Activated gamma-delta T cell (primary cell): ENCODE measurements at places on chromosomes 12 and 14.

DNA sequence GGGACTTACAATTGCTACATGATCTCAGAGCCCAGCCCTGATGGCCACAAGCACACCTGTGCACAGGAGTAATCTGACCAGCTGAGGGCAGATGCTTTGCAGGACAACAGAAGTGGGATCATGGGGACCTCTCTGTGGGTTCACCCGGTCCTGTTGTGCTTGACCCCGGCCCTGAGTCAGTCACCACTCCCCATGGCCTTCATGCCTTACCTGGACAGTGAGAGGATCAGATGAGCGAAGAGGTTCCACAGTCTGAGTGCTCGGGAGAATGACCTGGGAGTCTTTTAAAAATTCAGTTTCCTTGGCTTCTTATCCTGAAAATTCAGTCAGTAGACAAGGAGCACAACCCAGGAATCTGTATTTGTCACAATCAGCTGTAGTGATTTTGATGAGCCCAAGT is 88.1 kb downstream of the NTF3 start:
- no peak for DNase-seq

GRCh38 chr12:117489671-117490070 is 128.2 kb upstream of the NOS1 start:
- DNase-seq = no peak

- DNase-seq = no peak
Observed at GRCh38 chr12:101608301-101609133, 13.7 kb downstream of the MYBPC1 start.

DNA sequence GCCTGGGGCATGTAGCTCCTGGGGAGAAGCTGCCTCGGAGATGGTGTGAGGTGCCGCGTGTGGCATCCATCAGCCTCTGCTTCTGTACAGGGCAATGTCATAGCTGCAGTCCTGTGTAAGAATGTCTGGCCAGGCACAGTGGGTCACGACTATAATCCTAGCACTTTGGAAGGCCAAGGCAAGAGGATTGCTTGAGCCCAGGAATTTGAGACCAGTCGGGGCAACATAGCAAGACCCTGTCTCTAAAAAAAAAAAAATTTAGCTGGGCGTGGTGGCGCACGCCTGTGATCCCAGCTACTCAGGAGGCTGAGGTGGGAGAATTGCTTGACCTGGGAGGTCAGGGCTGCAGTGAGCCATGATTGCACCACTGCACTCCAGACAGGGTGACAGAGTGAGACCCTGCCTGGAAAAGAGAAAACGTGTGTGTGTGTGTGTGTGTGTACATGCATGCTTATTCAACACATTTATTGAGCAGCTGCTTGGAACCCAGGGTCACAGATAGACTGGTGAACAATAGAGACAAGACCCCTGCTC is 24.1 kb downstream of the RHOF start:
- no peak for DNase-seq

- DNase-seq = no peak
Observed at GRCh38 chr14:104576232-104576969, 3.2 kb upstream of the C14orf180 start.

GRCh38 chr12:116882742-116883141 is 1.5 kb upstream of the HRK start:
- no peak for DNase-seq

GRCh38 chr12:102765736-102766135 is 151.3 kb downstream of the PAH start:
- no peak for DNase-seq

GRCh38 chr12:23834076-23834475 is 115.4 kb downstream of the SOX5 start:
- no peak for DNase-seq

DNA sequence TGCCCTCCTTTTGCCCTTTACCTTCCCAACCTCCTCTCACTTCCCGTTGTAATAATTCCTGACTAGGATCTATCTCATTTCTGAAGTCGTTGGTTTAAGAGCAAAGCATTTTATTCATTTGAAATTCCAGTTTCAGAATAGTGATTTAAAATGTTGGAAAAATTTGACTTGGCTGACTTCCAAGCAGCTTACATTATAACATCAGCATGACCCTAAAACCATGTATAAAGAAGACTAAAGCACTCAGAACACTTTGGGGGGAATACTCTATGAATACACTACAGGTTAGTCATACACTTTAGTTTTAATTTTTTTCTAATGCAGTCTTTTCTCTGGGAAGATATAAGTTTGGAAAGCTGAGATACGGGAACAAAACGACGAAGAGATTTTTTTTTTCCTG is 161.1 kb downstream of the BTG1 start:
- no peak for DNase-seq

- no peak for DNase-seq
Observed at GRCh38 chr12:9866860-9867269, 2.3 kb downstream of the CLEC2B start.

GRCh38 chr12:102009796-102010195 is 52.0 kb downstream of the WASHC3 start:
- DNase-seq = no peak

DNA sequence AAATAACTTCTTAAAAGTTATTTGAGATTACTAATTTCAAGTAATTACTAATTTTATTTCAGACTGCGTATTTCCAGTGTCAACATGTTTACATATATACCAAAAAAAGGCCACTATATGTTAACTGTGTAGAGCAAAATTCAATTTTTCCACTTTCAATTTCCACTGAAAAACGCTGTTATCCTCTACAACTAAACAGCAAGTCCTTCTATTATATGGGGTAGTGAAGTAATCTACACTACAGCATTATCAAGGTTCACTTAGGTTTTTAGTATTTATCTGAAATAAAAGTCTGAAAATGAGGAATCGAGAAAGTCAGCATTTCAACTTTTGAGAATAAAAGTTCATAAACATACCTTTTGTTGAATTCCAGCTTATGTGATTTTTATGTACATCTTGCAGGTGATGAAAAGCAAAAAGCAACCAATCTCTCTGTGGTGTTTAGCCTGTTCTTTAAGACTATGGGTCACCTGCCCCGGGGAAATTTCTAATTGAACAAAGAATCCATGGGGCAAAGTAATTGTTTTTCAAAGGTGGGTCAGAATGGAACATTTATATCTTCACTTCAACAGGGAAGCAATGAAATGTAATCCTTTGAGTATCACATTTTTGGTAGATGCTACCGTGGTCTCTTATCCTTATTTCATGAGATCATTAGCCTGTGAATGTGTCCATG is 3.3 kb downstream of the BTG1 start:
- DNase-seq = no peak

DNA sequence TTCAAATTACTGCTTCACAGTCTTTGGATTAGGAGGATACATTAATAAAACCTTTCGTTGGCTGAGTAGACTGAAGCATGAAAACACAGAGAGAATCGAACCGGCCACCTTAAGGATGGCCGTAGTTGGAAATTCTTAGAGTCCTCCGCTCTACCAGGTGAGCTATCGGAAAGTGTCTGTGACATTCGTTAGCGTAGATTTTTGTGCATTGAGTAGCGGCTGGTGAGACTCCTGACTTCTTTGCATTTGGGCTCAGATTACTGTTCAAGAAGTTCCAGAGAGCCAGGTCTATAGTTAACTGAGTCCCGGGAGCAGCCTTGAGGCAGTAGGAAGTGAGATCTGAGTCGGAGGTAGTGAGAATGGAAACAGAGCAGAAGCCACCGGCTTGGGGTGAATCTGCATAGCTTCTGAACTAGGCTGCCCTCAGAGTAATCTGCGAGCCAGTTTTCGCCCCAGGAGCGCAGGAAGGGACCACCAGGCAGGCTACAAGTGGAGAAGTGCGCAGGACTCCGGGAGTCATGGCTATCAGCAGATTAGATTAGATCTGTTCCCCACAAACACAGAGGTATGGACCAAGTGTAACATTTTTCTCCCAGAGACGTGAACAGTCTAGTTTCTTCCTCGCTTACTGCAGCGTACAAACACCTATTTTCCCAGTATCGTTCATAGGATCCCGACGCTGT is 11.0 kb downstream of the OR6S1 start:
- DNase-seq = no peak

GRCh38 chr12:64039281-64039871 is 182.7 kb downstream of the KICS2 start:
- no peak for DNase-seq

GRCh38 chr12:48961331-48961730 is 4.0 kb upstream of the ARF3 start:
- no peak for DNase-seq

DNA sequence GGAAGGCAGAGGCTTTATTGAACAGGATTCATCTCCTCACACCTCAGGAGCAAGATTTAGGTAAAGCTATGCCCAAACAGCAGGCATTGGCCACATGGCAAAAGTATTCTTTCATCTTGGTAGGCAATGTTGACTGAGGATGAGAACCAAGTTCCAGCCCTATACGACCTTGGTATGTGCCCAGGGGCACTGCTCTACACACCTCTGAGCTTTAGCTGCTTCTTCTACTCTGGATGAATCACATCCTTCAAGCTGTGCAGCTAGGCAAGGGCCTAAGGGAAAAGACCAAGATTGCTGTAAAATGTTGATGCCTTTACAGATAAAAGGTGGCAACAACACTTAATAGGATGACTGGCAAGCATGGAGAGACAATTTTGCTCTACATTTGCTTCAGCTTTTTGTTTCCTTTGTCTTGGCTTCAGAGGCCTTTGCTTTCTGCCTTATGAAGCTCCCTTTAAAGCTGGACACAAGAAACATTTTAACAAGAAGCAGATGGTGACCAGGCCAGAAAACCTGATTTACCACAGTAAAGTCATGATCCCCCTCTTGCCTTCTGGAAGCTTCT is 183.3 kb upstream of the KITLG start:
- DNase-seq = no peak

DNA sequence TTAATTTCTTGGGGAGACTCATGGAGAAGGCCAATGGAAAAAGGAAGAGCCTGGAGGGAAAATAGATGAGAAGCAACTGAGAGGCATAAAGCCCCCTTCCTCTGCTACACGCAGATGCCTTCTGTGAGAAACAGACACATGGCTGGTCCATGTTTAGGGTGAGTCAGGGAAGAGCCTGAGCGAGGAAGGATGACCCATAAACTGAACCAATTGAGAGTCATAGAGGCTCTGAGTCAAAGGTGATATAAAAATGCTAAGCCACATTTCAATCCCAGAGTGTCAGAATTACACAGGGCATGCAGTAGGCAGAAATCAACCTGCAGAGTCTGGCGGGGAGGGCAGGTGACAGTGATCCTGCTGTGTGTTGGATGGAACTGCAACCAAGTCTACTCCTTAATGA is 30.1 kb upstream of the NEDD1 start:
- DNase-seq = no peak

GRCh38 chr14:65321370-65321875 is 91.1 kb upstream of the FUT8 start:
- DNase-seq = no peak

- no peak for DNase-seq
Observed at GRCh38 chr12:97336900-97337751, 125.5 kb upstream of the RMST start.

DNA sequence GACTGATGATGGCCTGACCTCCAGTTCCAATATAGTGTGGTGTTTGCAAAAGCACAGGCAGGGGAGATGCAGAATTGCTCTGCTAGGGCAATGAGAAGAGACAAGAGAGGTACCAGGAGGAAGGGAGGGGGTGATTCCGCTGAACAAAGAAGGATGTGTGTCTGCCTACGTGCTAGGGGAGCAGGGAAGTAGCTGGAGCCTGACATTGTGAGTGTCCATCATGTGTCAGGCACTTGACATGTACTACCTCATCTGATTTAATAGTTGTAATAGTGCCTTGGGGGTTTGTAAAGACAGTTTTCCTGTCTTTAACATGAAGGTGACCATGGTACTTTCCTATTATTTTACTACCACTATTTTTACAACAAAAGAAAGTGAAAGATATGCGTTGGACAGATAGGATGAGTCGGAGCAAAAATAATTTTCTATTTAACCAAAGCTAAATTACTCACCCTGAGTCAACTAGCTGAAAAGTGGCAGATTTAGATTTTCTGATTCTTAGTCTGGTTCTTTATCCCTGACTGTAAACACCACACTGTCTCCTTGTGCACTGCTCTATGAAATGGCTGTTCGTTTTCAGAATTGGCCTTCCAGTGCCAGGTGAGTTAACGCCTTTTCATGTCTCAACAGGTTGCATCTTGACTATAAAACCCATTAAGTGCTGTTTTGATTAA is 33.7 kb upstream of the TEAD4 start:
- no peak for DNase-seq

DNA sequence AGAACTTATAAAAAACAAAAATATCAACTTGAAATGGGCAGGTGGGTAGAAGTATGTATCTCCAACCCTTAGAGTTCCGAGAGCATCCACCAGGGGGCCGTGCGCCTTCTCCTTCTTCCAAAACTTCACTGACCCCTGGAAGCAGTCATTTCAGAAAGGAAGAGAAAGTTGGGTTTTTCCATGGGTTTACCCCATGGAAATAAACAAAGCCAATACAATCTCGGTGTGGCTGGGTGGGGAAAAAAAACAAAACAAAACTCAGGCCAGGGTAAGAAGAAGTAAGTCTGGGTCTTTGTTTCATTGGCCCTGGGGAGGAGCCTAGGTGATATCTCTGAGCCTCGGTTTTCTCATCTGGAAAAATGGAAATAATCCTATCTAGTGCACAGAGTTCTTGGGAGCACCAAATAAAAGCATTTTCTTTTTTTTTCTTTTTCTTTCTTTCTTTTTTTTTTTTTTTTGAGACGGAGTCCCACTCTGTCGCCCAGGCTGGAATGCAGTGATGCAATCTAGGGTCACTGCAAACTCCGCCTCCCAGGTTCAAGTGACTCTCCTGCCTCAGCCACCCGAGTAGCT is 33.6 kb upstream of the HNF1A start:
- no peak for DNase-seq

DNA sequence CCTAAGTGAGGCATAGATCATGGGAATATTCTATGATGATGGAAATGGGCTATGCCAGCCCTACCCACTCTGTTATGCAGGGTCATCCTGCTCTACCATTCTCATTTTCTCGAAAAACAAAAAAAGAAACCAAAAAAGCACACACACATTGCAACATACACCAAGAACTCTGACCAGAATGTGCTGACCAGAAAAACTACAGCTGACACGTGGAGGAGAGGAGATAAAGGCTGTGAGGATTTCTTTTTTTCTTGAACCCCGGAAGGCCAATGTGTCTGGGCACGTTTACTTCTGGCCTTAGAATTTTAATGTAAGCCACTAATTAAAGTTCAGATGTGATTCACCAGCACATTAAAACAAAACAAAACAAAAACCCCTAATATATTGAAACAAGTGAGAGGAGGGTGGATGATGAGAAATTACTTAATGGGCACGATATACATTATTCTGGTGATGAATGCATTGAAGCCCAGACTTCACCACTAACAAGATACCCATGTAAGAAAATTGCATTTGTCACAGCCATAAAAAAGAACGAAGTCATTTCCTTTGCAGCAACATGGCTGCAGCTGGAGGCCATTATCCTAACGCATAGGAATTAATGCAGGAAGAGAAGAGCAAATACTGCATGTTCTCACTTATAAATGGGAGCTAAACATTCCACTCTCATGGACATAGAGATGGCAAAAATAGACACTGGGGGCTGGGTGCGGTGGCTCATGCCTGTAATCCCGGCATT is 66.3 kb upstream of the PLEKHG3 start:
- no peak for DNase-seq

DNA sequence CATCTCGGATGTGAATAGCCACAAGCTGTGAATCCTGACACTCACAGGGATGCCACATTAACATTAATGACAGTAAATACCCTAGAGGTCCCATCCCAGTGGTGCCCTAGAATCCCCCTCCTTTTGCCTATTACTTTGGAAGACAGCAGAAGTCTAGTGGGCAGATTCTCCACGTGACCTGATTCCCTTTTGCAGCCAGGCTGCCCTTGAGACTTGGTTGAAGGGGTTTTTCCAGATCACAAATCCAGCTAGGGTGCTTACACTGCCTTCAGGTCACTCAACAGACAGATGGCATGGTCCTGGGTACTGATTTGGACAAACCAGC is 8.7 kb downstream of the HDAC7 start:
- DNase-seq = no peak
